ENCODE measurements at places on chromosomes 5 and 9.

DNA sequence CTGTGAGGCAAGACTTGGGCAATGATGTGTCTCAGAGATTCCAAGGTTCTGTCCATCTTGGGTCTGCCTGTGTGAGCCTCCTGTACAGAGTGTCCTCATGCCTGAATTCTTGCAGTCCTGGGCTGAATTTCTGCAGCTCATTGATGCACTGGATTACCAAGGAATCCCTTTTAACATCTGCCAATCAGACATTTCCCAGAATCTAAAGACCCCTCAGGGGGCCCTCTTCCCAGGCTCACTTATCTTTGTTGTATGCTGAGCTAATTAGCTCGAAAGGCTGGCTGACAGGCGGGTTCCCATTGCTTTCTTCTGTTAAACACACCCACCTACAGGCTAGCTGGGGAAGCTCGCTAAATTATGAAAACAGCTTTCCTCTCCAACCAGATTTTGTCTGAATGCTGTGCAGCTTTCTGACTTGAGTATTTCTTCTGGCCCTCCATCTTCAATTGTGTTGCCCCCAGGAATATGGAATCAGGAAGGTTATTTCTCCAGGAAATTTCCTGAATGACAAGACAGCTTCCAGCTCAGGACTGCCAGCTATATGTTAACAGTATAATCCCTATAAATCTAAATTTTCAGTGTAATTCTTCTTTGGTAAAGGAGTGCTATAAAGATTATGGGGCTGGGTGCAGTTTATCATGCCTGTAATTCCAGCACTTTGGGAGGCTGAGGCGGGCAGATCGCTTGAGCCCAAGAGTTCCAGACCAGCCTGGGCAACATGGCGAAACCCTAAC, at the start of gene LIX1:
TSS of gene LIX1 (minus strand) at position 91 of the 734 bp plus-strand sequence. CDS start at position 56, 35 bp downstream.
- no peak for DNase-seq

- no peak for DNase-seq
Observed at GRCh38 chr9:136081826-136082495, 13.1 kb downstream of the NACC2 start.

DNA sequence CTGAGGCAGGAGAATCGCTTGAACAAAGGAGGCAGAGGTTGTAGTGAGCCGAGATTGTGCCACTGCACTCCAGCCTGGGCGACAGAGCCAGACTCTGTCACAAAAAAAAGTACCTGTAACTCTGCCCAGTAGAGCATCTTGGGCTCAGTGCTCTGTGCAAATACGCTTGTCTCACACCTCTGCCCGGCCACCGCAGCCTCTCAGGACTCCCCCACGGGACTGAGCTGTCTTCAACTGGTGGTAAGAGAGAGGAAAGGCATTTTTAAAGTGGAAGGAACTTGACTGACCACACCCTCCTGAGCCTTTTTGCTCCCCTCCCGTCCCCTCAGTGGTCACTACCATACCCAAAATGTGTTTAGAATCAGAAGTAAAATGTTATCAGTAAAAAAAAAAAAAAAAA, 174.3 kb upstream of the PIK3R1 start:
- DNase-seq: no peak

GRCh38 chr9:88959727-88960469, 31.4 kb upstream of the S1PR3 start:
- no peak for DNase-seq

DNA sequence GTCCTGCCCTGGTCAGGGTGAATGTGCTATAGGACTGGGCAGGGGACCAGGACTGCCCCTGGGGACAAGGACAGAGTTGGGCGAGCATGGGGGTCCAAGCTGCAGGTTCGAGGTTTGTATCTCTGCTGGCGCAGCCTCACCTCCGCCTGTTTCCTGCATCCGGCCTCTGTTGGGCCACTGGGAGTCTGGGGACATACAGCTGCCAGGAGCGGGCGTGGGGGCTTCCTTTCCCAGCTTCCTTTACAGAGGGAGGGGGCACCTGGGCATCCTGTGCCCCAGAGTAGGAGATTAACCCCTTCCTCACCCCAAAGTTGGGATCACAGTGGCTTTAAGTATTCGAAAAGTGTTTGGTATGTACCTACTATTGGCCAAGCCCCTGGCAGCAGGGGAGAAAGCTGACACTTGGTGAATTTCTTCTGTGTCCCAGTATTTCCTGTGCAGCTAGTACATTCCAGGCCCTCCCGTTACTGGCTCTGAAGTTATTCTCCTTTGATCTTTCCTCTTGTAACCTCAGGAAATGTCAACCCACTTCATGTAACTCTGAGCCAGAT, 19.0 kb downstream of the OLFML2A start:
- DNase-seq: no peak

- no peak for DNase-seq
Observed at GRCh38 chr9:131624636-131625507, 79.5 kb downstream of the PRRT1B start.

GRCh38 chr5:10339058-10339811, 14.3 kb upstream of the MARCHF6 start:
- no peak for DNase-seq

- DNase-seq: no peak
Observed at GRCh38 chr9:128846680-128847030, 17.1 kb upstream of the SPOUT1 start.

GRCh38 chr9:130414910-130415746, 29.6 kb upstream of the ASS1 start:
- DNase-seq: no peak

GRCh38 chr5:110900829-110901228, 162.0 kb downstream of the SLC25A46 start:
- DNase-seq: peak; percentile 90

DNA sequence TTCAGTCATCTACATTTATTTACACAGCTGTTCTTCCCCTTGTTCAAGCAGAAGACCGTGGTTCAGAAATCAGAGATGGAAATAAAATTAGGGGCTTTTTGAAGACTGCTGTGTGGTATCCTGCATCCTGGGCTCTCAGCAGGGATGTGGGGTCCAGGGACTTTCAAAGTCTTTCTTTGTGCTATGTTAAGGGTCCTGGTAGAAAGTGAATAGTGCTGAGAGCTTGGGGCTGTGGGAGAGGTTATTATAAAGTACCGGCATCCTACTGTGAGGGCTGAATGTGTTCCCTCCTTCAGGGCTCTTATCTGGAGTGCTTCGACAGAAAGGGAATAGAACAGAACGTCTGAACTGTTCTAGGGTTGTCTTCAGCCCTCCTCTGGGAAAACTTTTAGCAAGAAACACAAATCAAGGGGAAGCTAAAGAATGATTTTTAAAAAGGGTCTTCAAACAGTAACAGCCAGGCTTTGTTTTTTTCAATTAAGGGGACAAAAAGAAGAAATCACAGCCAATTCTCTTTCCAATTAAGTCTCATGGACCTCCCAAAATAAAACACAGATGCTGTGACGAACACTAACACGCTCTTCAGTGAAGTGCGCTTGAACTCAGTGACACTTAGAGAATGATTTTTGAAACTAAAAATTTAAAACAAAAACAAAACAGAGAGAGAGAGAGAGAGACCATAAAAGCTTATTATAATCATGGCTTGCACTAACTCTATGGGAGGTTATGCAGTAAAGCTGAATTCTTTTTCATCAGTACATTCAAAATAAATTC, 15.7 kb upstream of the SLC1A3 start:
- DNase-seq: no peak

DNA sequence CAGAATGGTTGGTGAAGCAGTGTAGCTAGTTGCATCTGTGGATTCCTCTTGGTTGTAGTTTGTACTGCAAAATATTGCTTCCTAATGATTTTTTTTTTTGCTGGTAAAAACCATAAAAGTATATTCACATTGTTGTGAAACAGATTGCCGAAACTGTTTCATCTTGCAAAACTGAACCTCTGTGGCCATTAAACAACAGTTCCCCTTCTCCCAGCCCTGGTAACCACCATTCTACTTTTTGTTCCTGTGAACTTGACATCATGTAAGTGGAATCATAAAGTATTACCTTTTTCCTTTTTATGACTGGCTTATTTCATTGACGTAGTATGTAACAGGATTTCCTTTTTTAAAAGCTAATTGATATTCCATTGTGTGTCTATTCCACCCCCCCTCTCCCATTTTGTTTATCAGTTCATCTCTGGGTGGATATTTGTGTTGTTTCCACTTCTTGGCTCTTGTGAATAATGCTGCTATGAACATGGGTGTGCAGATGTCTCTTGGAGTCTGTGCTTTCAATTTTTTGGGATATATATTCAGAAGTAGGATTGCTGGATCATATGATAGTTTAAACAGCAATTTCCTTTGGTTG, 11.8 kb downstream of the SUB1 start:
- no peak for DNase-seq

- no peak for DNase-seq
Observed at GRCh38 chr5:14525397-14525796, 56.2 kb upstream of the OTULINL start.

DNA sequence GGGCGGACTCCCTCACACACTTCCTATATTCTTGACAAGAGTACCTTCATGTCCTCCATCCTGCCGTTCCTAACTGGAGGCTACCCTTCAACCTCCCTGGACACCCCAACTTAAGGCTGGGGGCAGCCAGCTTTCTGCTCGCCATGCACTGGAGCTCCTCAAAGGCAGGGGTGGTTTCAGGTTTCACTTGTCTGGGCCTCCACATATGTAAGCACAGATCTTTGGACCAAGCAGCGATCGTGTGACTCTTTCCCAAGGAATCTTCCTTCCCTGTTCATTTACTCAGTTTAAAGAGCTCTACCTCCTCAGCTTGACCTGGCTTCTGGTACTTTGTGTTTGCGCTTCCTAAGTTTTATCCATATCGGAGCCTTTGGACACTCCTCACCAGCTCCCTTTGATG, 34.2 kb upstream of the TRPC7 start:
- DNase-seq: no peak

GRCh38 chr5:9439531-9440292, 106.2 kb downstream of the SEMA5A start:
- no peak for DNase-seq

DNA sequence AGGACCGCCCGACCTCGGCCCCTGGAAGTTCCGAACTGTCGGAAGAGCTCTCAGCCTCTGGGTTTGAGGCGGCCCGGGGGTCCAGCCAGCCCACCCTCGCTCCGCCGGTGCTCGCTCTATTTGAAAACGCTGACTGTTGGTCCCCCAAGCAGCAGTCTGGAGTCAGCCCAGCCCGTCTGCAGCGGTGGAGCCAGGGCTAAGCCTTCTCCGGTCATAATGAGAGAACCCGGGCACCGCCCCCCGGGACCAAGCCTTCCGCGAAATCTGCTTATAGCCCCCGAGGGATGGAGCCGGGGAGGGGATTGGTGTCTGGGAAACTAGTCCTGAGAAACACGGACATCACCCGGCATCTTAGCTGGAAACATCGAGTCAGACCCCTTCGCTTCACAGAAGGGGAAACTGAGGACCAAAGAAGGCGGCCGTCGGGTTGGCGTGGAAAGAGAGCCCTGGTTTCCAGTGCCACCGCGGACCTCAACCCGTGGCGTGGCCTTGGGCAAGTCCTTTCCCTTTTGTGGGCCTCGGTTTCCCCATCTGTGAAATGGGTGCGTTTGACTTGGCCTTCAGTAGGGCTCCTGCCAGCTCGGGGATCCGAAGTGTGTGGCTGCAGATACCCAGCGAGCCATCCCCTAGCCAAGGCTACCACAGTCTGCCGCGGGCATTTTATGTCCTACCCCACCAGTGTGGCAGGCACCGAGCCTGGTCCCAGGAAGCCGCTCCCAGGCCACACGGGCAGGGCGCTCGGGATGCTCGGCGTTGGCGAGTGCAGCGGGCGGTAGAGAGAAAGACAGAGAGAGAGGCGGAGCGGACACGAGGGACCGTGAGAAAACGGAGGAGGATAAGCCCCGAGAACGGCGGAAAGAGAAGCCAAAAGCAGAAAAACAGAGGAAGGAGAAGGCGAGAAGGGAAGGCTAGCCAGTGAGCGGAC, 857 bp downstream of the ADAM19 start:
- DNase-seq: no peak

DNA sequence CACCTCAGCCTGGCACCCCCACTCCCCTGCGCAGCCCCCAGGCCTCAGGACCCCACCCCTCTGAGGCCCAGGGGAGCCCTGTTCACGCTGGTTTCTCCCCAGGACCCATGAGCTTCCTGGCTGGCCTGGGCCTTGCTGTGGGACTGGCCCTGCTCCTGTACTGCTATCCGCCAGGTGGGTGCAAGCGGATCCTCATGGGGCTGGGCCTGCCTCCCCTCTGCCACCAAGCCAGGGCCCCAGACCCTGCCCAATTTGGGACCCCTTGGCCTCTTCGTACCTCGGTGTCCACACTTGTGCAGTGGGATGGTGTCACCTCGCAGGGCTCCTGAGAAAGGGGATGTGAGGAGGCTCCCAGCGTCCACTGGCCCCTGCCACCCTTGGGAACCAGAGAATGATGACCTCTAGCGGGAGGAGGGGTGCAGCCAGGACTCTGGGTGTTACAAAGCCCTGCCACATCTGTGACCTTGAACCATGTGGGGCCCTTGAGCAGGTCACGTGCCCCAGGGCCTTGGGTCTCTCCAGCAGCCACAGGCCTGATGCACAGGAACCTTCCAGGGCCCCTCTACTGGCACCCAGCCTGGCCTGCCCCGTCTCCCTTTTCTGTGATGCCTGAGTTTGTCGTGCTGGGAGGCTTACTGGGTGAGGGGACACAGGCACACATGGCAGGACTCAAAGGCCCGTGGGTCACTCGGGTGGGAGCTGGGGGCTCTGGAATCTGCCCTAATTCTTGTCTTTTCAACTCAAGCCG, 16.3 kb downstream of the CARD19 start:
- no peak for DNase-seq

- DNase-seq: no peak
Observed at GRCh38 chr9:21945606-21946005, 48.6 kb downstream of the CDKN2A start.

DNA sequence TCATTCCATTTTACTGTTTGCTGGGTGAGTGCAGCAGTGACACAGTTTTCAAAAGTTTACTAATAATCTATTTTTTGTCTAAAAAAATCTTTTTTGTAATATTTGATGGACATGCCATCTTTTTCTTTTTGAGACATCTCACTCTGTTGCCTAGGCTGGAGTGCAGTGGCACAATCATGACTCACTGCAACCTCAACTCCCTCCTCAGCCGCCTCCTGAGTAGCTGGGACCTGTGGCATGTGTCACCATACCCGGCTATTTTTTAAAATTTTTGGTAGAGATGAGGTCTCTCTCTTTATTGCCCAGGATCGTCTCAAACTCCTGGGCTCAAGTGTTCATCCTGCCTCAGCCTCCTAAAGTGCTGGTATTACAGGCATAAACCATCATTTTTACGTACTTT, 86.0 kb downstream of the KDM4C start:
- no peak for DNase-seq

DNA sequence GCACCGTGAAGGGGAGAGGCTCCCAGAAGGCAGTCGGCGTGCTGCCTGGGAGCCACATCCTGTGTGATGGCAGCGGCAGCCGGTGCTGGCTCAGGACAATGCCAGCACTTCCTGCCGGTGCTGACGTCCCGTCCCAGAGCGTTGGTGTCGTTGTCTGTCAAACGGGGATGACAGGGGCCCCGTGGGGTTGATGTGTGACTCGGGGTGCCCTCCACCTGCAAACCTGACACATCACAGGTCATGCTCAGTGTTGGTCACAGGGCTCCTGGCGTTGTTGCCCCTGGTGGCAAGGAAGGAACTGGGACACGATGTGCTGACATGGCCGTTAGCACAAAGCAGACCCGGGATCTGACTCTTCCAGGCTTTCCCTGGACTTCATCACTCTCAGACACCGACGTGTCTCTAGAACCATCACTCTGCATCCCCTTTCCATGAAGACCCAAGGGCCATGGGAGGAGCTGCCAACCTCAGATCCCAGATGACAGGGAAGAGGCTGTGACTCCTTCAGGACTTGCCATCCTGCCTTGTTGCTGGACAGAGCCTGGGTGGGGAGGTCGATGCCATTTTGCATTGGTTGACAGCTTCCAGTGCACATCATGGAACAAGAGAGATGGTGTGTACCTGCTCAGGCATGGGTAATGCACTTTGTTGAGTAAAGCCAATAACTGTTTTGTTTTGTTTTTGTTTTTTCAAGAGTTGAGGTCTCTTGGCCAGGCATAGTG, 21.5 kb downstream of the PLPP7 start:
- DNase-seq: no peak

- no peak for DNase-seq
Observed at GRCh38 chr9:121249563-121249962, 18.4 kb upstream of the GSN start.
